ENCODE measurements at places on chromosomes 16 and 17. TPM values are rescaled to one million over a fixed set of nuclear protein-coding genes. Genes with fewer than 3 reads are reported as not detected.
A peak's percentile ranks its signal among the peaks of the same experiment; 100 is the strongest.

GRCh38 chr17:43342589-43342890, 56.3 kb upstream of the ARL4D start:
- no peak for DNase-seq

DNA sequence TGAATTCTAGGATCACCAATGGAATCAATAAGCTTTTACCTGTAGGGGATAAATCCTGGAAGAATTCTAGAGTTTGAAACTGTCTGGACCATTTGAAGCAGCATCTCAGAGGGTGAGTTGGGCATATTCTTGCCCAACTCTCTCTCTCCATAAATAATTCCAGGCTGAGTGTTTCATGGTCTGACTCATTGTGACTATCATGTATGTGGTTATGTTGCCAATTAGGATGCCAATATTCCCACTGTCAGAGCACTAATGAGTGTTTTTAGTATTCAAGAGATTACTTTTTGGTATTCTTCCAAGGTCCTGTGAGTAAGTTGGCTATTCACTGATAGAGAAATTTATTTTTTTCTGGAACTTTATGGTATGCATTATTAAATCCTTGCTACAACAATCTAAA, 456.9 kb downstream of the TOX3 start:
- no peak for DNase-seq

DNA sequence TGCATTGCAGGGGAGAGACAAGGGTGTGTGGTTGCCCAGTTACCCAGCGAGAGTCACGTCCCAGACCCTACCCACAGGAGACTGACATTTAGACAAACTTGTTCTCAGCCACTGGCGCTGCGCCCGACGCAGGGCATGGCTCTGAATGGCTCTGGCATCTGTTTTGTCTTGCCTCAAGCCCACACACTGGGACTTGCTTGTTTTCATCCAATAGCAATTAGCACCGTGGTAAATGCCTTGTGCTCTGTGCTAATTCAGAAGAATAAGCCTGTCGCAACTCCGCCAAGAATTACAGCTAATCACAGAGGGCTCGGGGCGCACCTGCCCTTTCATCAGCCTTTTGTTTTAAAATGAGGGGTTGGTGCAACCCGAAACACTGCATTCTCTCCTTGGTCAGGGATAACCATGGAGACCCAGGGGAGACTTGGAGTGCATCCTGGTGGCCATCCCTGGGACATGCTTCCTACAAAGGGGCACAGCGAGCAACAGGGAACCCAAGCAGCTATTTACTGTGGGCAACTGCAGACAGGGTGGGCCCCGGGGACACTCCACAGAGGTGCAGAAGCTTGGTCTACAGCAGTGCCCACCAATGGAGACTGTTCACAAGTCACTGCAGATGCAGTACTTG, 220.6 kb upstream of the ZFHX3 start:
- DNase-seq, result no peak

DNA sequence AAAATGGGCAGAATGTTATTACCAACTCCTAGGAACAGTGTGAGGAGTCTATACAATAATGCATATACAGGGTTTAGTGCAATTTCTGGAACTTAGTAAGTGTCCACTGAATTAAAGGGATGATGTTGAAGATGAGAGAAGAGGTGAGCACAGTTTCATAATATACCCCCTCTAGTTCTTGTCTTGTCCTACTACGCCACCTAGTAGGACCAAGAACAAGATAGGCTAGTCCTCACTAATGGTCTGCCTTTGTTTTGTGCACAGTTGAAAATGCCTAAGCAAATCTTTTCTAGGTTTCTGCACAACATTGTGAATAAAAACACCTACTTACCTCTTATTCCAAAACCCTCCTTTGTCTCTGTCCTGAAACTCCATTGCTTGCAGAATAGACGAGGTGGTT, 670.2 kb downstream of the CDH8 start:
- no peak for DNase-seq

- DNase-seq, result peak; percentile 63
Observed at GRCh38 chr17:64418506-64419339, 28.1 kb upstream of the PECAM1 start.

AATK gene
- 0.17 TPM for total RNA-seq

GRCh38 chr16:52363082-52363481, 183.9 kb downstream of the TOX3 start:
- no peak for DNase-seq

DNA sequence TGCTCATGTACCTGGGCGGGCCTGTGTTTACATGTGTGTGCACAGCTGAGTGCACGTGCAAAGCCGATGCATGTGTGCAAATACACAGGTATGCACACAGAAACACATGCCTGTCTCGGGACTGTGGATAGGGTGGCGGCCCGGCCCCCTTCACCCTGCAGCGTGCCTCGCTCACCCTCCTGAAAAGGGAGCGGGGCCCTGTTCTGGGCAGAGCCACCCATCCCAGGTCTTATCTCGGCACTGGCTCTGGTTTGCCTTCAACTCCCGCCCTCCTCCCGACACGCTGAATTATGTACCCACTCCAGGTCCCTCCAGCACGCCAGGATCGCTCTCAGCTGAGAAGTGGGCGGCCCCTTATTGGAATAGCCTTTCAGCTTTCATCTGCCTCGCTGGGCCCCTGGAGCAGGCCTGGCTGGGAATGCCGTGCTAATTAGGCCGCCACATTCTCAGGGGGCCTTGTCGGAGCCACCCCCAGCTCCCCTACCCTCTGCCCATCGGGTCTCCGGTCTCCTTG, 77.8 kb downstream of the RTN4RL1 start:
- DNase-seq, result no peak

GRCh38 chr17:28937044-28937729, 14.1 kb downstream of the PHF12 start:
- DNase-seq, result no peak

- peak; percentile 56 for DNase-seq
Observed at GRCh38 chr17:44568945-44569858, 11.9 kb downstream of the FZD2 start.

DNA sequence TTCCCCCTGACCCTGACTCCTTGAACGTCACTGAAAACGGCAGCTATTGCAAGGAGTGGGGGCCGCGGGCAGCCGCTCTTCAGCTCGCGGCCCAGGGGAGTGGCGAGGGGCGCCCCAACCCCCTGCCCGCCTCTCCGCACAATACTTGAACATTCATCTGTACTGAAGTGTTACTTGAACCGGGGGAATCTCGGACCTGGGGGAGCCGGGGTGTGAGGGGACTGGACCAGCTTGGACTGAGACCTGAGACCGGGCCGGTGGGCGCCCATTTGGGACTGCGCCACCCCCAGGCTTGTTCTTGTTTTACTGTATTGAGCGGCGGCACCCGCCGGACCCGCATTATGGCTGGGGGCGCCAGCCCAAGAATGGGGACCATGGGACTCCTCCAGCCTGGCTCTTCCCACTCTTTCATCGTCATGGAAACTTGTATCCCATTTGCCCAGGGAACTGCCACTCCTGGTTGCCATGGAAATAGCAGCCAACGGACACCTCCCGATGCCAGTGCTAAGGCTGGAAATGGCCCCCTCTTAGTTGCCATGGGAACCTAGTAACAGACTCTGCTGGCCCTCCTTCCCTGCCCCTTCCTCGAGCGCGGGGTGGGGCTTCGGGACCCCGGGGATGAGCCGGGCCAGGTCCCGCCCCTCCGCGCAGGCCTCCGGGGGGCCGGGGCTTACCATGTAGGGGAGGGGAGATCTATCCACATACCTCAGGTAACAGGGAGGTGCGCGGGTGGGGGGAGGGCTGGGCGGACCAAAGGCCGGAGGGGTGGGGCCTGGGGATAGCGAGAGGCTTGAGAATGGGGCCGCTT, 805 bp upstream of the ORAI3 start:
- peak; percentile 86 for DNase-seq

CCDC92B gene
- total RNA-seq, result not detected

MMP25 gene
- 0.54 TPM for total RNA-seq

GRB2 gene
- 133 TPM for total RNA-seq

DNA sequence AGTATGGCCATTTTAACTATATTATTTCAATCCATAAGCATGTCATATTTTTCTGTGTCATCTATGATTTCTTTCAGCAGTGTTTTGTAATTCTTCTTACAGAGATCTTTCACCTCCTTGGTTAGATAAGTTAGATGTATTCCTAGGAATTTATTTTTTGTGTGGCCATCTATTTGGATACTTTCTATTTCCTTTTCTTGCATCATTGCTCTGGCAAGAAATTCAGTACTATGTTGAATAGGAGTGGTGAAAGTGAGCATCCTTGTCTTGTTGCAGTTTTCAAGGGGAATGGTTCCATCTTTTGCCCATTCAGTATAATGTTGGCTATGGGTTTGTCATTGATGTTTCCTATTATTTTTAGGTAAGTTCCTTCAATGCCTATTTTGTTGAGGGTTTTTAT, 15.1 kb upstream of the ABCA9 start:
- DNase-seq, result no peak

SLC16A5 gene
- total RNA-seq, result not detected

DNA sequence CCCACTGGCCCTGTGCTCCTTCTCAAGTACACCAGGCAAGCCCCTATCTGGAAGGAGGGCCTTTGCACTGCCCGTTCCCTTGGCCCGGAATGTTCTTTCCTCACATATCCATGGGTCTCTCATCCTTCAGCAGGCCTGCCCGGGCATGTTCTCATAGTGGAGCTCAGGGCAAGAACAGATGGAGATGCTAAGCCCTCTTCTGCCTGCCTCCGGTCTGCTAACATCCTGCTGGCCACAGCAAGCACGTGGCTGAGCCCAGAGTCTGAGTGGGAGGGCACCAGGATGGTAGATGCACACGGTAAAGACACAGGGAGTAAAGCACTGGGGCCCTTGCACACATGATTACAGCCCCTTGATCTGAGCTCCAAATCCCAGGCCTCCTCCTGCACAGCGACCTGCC, 19.8 kb upstream of the ANKRD40CL start:
- no peak for DNase-seq

DNA sequence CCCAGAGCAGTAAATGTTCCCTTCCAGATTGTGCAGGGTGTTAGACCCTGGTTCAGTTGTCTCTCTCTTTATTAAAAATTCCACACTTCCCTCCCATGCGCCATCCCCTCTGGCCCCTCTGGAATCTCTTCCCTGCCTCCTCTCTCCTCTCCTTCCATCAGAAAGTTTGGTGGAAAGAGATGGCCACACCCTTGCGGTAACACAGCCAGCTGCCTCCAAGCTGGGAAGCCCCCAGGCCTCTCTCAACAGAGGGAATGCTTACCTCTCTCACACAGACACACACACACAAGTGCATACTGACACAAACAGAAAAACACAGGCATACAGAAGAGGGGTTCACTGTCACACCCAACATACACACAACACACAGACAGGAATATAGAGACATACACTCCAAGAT, 220.5 kb downstream of the C16orf78 start:
- no peak for DNase-seq

PRSS22 gene
- not detected for total RNA-seq

- no peak for DNase-seq
Observed at GRCh38 chr16:54591816-54592246, 305.2 kb upstream of the IRX3 start.

GPR142 gene
- not detected for total RNA-seq

- DNase-seq, result peak; percentile 79
Observed at GRCh38 chr16:3149630-3150345, 15.0 kb downstream of the ZNF213 start.

GRCh38 chr16:11259655-11260595, 3.9 kb upstream of the SOCS1 start:
- no peak for DNase-seq
